ENCODE measurements at places on chromosomes 2 and 18.
A peak's percentile ranks its signal among the peaks of the same experiment; 100 is the strongest.

GRCh38 chr18:61935362-61935761 lies 42.6 kb upstream of the RNF152 start:
- no peak for DNase-seq

GRCh38 chr2:19554520-19554919 lies 196.1 kb upstream of the OSR1 start:
- DNase-seq, result no peak

- no peak for DNase-seq
Measured at GRCh38 chr18:26133652-26134051, at the start of gene PSMA8. TSS of gene PSMA8 (plus strand) at chr18:26133869. CDS start at chr18:26133966, 97 bp downstream.

DNA sequence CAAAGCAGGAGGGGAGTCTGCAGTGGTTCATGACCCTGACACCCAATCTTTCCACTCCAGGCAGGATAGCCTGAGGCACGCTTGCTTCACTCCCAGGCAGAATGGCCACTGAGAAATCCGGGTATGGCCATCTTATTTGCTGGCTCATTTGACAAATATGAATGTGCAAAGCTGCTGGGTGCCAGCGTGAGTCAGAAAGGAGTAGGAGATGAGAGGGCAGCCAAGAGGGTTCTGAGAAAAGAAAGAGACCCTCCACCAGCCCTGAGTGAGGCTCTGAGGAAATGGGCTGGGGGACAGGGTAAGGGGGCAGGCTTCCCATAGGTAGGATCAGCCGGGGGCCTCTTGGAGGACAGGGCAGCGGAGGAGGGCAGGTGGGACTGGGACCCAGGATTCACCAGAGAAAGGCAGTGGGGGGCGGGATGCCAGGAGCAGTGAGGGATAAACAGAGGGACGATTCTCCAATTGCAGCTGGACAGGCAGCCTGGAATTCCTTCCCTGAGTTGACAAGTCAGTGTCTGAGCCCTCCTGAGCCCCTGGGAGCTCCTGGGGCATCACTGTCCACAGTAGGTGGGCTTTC lies 15.2 kb downstream of the RAMP1 start:
- no peak for DNase-seq

DNA sequence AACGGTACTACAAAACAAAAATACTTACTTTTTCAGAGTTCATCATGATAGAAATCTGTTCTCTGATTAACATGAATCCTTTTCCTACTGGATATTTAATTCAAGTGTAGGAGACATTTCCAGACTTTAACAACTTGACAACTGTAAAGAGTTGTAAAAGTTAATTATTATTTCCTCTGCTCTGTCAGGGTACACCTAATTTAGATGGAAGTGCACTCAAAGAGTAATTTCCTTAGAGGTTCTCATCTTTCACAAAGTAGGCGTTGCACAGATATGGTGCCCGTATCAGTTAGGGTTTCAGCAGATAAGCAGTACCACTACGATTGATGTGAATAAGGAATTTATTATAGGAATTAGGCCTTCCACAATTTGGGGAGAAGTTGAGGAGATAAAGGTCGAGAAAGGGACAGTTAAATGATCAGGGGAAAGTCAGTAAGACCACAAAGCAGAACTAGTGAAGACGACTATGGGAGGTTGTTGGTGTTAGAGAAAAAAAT lies 16.2 kb upstream of the PDE11A start:
- no peak for DNase-seq

DNA sequence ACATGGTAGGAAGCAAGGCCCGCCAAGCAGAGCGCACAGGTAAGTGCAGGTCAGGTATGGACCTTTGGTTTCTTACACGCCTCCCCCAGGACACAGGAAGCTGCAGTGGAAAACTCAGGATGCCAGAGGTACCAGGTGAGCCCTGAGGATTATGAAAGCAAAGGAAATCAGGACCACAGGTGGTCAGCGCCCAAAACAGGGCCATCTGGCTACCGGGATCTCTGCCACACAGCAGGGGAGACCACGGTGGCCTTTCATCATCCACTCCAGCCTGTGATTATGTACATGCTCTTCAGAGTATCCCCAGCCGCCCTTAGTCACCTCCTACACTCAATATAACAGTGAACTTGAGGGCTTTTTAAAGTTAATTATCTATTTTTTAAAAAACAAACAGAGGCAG lies 125.5 kb upstream of the EPC2 start:
- no peak for DNase-seq

DNA sequence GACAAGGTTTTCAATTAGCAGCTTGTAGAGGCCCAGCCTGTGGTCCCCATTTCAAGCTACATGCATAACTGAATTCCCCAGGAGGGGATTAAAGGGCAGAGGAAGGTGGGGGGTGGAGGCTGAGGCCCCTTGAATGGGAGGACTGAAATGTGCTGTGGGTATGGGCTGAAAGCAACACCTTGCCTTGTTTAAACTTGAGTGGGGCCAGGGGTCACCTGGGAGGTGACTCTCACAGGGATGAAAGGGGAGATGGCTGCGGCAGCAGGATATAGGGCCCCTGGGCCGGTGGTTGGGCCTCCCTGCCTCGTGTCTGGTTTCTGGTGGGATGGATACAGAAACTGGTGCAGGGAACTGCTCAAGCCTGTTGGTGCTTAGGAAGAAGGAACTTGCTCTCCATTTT lies 225.9 kb upstream of the SPRED2 start:
- no peak for DNase-seq

DNA sequence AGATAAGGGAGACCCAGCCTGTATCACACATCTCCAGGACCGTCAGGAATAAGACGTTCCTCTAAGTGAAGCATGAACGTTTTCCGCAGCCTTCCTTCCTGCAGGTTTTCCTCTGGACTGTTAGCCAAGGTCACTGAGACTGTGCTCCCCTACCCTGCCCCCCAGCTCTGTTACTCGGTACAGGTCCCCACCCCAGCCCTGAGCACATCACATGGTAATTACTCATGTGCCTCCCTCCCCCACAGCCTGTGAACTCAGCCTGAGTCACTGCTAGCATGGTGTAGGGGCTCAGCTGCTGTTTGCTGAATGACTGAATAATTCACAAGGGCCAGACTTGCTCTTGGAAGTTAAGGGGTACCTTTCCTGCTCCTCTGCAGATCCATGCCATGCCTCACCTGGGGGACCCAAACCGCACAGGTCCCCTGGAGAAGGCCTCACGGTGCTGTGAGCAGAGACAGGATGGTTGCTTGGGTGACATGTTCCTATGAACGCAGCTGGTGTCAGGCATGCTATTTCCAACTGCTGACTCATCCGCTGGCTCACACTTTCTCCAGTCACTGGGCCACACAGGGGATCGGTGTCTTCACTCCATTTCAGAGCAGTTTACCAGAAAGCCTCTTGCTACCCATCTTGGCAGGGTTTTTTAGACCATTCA lies 88.2 kb downstream of the PLB1 start:
- DNase-seq, result peak; percentile 28

GRCh38 chr18:40546875-40547274 lies 1408.2 kb upstream of the PIK3C3 start:
- DNase-seq, result no peak

DNA sequence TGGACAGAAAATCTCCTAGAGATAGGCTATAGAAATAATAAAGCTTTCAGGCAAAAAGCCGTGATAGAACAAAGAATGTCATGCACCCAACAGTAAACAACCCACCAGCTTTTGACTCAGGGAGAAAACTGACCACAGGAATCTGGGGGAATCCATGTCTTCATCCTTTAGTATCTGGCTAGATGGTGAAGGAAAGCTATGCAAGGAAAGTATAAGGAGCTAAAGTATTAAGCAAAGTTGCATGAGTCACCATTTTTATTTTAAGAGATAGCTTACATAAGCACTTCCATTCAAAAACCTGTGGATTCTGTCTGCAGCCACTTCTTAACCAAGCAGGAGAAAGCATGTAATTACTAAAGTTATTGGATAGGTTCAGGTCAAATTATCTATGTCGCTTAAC lies 363.8 kb downstream of the LRP1B start:
- no peak for DNase-seq

DNA sequence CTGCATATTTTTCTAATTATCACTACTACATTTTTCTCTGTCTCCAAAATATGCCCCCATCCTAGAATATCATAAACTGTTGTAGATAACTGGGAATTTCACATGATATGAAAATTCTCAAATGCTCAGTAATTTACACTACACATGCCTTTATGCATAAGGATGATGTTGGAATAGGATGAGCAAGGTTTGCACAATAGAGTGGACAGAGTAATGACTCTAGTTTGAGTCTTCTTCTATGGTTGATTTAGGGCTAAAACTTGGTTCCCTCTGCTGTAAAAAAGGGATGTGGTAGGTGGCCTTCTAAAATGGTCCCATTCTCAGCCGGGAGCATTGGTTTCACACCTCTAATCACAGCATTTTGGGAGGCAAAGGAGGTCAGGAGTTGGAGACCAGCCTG lies 129.9 kb downstream of the BCL11A start:
- DNase-seq, result no peak

DNA sequence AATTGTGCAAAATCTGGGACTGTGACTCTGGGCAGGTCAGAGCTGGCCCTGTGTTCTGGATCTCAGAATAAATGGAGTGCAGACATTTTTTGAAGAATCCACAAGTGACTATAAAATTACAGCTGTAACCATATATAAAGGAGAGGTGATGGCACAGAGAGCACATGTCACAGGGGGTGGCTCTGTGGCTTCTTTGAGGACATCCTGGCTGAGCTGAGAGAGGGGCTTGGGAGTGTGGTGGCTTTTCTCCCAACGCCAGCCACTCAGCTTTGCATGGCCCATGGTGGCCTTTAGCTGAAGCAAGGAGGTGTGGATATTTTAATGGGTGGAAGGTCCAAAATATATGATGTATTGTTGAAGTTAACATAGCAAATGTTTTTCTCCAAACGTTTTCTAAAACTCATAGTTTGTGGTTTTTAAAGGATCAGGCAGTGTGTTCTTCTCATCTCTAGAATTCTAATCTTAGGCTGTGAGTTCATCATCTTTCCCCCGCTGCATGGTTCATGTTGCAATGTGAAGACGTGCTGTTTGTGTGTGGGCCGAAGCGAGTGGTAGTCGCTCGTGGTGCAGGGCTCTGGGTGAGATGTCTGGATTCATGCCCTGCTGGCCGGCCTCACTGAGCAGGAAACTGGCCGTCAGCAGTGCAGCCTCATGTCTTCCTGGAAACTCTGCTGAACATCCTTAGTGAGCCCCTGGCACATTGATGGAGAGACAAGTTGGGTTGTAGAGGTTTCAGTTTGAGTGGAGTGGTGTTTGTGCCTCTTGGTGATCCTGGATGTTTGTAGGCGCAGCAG lies 109.9 kb downstream of the ZNF236 start:
- DNase-seq, result no peak

DNA sequence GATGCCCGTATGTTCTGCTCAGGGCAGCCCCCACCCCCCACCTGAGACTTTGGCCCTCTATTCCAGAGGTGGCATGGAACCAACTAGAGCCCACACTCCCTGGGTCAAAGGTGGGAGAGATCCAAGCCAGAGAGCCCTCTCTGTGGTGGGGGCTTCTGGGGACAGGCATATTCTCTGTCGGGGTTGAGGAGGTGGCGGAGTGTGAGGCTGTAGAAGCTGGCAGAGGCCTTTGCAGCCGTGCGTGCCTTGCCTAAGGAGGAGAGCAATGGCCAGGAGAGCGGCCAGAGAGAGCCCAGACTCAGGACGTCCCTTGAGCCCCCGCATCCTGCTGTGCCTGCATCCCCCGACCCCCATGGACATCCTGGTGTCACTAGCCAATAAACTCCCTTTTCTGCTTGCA lies 79.2 kb upstream of the HPCAL1 start:
- no peak for DNase-seq

DNA sequence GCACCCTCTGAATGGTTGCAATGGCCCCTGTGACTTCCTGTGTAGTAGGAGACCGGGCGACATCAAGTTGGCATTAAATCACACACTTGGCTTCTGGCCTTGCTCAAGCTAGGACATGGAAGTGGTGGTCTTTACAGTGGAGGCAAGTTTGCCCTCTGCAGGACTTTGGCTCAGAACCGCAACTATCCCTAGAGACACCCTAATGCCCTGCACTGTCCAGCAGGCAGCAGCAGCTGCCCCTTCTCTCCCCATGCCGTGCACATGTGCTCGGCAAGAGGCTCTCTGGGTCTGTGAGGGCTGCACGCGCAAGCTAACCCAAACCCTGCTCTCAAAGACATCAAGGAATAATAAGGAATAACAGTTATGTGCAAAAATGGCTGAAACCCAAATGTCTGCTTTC lies 106.5 kb downstream of the COL6A3 start:
- no peak for DNase-seq

- DNase-seq, result no peak
Measured at GRCh38 chr2:116582850-116583249, 1231.6 kb upstream of the DDX18 start.

DNA sequence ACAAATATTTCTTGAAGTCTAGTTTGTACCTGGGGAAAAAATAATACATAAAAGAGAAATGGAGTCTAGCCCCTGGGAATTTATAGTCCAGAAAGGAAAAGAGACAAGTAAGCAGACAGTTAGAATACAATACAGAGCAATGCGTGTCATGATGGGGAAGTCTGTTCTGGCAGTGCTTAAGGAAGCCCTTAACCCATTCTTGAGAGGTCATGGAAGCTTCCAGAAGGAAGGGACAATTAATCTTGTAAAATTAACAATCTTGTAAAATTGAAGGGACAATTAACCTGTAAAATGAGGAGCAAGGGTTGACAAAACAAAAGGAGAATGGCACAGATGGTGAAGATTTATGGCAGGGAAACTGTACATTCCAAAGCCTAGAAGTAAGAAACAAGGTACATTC lies 66.7 kb downstream of the METTL4 start:
- no peak for DNase-seq

DNA sequence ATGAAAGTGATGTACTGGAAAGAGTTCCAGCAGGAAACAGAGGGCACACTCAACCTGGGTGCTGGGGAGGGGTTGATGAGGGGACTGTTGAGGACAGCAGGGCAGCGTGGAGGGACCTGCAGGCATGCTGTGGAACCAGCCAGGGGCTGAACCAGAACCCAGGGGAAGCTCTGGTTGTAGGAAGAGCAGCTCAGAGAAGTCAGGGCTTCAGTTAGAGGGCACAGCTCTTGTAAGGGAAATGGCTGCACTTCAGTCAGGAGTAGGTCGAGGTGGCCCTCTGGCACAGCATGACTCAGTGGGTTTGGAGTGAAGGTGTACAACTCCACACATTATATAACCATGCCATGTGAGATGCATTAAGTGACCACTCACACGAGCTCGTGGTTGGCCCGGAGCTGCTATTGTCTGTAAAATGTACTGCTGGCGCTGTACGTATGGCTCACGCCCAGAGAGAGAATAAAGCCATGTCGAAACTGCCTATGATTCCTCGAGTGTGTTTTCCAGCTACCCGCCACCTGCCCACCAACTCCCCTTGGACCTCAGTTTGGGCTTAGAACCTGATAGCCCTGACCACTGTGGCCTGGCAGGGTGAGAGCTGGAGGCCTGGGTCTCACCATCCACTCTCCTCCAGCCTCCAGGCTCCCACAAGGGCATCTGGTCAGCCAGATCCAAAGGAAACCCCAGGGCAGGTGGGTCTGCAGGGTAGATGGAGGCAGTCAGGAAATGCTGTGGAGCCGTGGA lies 136.5 kb upstream of the HS6ST1 start:
- DNase-seq, result no peak

Measured in stimulated activated CD8-positive, alpha-beta memory T cell treated with anti-CD3 and anti-CD28 coated beads, Interleukin-15, amount 100 ng/mL, for 24 hours (primary cell).